Stimulated activated CD8-positive, alpha-beta memory T cell treated with anti-CD3 and anti-CD28 coated beads, Interleukin-2, amount 100 ng/mL, for 1 hour (primary cell): ENCODE measurements at places on chromosomes 5 and 9.

DNA sequence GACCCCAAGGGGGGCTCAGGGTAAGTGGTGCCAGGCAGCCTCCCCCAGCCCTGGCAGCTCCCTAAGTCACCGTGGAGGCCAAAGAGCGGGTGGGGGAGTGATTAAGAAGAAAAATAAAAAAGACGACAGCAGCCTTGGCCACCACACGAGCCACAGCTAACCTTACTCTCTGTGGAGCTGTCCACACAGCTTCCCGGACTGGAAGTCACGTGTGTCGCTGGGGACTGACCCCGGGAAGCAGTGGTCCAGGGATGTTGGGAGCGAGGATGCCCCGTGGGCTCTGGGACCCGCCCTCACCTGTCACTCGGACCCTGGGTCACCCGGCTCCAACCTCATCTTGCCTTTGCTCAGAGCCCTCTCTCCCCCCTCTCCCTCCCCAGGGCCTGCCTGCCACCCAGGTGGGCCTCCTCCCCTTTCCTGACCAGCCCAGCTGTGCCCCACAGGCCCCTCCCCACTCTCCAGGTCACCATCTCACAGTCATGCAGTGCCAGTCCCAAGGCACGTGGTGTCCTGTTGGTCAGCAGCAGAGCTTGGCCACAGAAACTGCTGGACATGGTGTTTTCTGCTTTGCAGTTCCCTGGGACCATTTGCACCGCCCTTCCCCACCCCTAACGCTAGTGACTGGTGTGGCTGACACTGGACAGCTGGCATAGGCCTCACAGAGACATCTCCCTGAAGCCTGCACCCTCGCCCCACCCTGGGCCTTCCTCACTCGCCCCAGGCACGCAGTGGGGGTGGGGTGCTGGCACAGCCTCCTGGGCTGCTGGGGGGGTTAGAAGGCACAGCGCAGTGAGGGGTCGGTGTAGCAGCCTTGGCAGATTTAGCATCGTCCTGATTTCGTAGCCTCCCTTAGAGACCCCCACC, 9.8 kb upstream of the EXOC3 start:
- no peak for DNase-seq

- DNase-seq, result no peak
Measured at GRCh38 chr9:2230362-2230761, 215.2 kb downstream of the SMARCA2 start.

DNA sequence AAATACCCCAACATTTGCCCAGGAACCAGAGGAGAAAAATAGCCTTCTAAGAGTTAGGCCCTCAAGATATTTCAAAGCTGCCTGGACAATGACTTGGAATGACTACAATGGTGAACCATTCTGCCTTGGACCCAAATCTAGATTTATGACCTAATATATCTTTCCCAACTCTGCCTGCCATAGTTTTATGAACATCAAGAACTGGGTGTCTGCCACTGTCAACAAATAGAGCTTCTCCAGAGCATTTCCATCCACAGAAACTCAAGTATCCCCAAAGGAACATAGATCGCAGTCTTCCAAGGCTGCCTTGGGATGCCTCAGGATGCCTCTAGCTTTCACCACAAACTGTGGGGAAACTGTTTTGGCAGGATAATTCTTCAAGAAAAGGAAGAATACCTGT, 48.2 kb upstream of the NFIB start:
- no peak for DNase-seq

DNA sequence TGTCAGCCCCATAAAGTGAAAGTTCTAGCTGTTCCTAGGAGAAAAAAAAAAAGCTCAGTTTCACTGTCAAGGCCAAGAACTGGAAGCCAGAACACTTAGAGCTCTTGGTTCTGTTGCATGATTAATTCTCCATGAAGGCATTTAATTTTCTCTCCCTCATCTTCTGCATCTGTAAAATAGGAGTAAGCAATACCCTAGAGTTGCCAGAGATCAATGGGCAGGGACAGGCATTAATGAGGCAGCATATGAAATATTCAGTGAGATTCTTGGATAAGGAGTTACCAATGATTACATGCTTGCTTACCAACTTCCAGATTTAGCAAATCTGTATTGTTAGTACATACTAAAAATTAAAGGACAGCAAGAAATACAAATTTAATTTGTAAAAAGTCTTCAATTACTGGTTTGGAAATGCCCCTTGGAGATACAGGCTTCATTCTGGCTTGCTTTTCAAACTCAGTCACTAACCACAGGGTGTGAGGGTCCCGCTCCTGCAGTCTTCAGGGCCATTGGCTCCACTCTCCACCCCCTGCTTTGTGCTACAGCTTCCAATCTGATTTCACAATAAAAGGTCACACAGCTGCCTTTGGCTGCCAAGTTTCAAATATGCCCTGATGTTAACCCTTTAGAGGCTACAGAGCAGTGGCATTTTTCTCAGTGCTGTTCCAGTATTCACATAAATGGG, 624.6 kb downstream of the BNC2 start:
- no peak for DNase-seq

- DNase-seq, result no peak
Measured at GRCh38 chr9:117304549-117304948, 110.3 kb downstream of the ASTN2 start.

GRCh38 chr5:134835623-134836022, 10.1 kb upstream of the C5orf24 start:
- DNase-seq, result no peak

DNA sequence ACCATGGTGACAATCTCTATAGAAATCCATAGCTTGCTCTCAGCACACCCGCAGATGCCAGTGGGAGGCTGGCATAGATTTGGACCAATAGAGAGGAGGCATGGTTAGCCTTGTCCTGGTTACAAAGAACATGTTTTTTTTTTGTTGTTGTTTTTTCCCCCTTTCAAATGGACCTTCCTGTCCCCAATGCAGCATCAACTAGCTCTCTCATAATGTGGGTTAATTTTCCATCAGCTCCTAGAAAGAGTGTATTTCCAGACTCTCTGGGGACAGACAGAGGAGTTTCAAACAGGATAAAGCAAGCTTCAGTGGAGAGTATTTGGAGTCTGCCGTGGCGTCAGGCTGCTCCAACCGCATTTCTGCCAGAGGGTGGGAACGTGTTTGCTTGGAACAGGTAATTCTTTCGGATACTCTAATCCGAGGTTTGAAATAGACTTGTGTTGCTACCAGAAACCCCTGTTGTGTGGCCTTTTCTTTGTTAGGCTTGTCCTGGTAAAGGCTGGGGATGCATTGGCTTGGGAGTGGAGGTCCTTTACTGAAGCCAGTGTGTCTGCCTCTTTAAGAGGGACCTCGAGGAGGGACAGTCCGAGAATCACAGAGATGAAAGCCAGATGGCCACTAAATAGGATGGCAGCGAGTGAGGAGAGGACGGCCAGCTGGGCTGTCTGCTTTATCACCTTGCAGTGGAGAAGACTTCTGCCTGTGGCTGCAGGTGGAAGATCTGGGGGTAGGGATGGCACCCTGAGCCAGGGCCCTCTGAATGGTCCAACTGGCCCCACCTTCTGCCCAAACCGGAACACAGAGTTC, 130.5 kb upstream of the CPEB4 start:
- DNase-seq, result no peak

GRCh38 chr5:74373076-74373475, 267.5 kb downstream of the ENC1 start:
- no peak for DNase-seq

GRCh38 chr5:88805151-88805784, 77.7 kb downstream of the MEF2C start:
- no peak for DNase-seq

DNA sequence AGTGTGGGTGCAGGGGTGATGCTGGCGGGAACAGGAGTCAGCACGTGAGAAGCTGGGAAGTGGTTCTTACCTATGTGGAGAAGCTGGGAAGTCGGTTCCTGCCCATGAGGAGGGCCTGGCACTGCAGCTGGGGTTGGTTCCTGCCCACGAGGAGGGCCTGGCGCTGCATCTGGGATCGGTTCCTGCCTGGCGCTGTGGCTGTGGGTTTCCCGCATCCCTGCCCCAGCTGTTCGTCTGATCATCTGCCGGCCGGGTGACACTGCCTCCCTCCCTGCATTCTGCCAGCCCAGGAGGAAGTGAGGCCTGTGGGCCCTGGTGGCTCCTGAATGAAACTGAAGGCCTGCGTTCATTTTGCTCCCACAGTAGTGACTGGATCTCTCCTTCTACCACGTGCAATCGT, 5.1 kb downstream of the OBP2A start:
- DNase-seq, result no peak

DNA sequence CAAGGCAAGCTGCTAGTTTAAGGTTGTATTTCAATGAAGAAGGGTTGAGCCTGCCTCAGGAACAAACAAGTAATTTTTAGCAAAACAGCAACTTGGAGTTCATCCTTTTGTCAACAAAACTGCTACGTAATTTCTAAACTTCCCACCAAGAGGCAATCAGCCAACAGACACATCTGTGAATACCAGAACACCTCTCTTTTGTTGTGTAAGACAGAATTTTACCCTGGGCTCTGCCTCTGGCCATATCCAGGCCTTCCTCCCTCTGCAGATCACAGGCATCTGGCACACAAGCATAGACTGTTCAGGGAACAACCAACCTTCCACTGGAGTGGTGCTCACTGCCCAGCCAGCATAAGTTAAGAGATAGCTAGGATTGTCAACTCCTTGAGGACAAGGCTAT, 409.0 kb downstream of the SPOCK1 start:
- no peak for DNase-seq

GRCh38 chr9:133537257-133537656, 2.8 kb downstream of the ADAMTSL2 start:
- no peak for DNase-seq

DNA sequence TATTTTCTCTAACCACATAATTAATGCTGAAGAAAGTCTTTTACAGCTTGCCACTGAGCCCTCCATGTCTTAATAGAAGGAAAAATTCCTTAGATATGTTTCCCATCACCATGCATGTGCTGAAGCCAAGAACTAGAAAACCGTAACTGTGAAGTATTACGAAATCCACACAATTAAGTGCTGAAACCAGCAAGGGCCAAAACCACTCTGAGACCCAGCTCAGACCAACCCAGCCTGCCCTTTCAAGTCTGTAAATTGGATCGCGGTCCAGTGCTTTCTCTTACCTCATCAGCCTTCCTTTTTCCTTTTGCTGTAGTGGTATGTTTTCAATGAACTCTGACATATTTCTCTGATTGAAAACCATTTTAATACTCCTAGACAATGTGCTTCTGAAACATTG, 26.3 kb downstream of the SEMA5A start:
- no peak for DNase-seq
